ENCODE measurements at places on chromosomes 3 and 15.

DNA sequence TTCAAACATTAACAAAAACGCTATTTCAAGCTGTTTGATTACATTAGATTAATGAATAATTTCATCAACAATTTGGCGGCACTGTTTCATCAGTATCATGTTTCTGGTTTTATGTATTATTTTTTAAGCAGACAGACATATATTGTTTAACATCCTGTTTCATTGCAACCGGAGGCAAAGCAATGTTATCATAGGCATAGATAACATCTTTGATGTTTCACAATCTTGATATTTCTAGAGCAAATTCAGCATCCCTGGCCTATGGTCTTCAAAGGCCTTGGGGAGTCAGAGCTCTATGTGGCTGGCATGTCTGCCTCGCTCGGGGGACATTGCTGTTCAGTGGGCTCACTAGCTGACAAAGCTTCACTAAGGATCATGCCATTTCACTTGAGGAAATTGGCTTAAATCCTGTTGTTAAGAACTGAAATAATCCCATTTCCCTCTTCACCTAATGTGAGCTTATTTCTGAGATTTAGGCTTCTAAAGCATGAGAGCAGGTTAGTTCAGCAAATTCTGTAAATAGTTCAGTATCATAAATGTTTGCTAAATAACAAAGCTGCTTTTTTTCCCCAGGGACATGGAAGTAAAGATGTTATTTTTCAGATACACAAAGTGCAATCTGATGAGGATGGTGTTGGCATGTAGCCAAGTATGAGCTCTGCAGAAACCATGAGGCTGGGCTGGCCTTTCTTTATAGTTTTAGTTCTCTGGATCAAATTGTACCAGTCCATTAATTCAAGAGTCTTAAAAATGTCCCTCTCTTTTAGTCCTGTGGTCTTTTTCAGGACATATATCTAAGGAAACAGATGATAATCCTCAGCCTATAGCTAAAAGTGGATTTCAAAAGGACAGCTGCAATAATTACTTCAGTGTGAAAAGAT is 941.4 kb downstream of the PLOD2 start:
- DNase-seq: no peak

DNA sequence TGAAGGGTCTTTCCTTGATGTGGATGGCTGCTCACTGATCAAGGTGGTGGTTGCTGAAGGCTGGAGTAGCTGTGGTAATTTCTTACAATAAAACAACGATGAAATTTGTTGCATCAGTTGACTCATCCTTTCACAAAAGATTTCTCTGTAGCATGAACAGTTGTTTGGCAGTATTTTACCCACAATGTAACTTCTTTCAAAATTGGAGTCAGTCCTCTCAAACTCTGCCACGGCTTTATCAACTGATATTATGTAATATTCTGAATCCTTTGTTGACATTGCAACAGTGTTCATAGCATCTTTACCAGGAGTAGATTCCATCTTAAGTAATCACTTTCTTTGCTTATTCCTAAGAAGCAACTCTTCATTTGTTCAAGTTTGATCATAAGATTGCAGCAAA is 252.6 kb downstream of the UBE2E2 start:
- DNase-seq: no peak

- DNase-seq: no peak
Observed at GRCh38 chr3:176395240-176395639, 802.0 kb downstream of the TBL1XR1 start.

GRCh38 chr3:127775398-127776109 is 46.8 kb downstream of the MGLL start:
- DNase-seq: no peak

- DNase-seq: no peak
Observed at GRCh38 chr3:43034200-43034599, 55.1 kb downstream of the GASK1A start.

- DNase-seq: no peak
Observed at GRCh38 chr3:63976161-63976871, 47.0 kb downstream of the PSMD6 start.

GRCh38 chr3:171258316-171258715 is 201.9 kb downstream of the TNIK start:
- no peak for DNase-seq

DNA sequence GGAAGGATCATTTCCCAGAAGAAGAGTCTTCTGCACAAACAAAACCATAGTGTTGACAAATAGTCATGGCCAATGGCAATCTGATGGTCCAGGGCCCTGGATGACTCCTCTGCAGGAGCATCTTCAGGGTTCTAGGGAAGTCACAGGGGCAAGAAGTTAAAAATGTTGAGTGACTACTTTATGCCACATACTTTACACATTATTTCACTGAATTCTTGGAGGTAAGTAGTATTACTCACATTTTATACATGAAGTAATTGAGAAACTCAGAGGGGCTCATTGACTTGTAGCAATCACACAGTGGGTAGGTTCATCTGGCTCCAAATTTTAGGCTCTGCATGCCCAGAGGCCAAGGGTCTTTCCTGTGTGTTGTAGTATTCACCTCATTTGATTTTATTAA is 430.2 kb upstream of the MCTP2 start:
- DNase-seq: no peak

DNA sequence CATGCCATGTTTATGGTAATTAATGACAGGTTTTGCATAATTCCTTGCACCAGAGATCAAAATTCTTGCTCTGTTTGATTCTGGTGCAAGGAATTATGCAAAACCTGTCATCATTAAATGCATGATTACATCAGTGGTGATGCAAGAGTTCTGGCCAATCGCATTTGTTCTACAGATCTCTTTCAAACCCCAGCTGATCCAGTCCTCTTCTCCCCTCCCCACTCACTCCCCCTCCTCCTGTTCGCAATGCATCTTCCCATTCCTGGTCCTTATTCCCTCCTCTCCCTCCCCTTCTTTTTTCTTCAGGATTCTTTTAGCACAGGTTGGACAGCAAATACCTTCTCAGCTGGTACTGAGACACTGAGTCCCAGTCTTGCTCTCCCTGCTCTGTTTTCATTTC is 82.1 kb downstream of the GABRB3 start:
- DNase-seq: no peak

- DNase-seq: no peak
Observed at GRCh38 chr3:195259154-195259474, 11.8 kb downstream of the XXYLT1 start.

- DNase-seq: no peak
Observed at GRCh38 chr3:78645628-78646310, 1122.0 kb downstream of the ROBO1 start.

- DNase-seq: no peak
Observed at GRCh38 chr3:129261894-129262293, 12.5 kb downstream of the COPG1 start.

GRCh38 chr3:149826636-149827035 is 13.6 kb downstream of the RNF13 start:
- DNase-seq: no peak

DNA sequence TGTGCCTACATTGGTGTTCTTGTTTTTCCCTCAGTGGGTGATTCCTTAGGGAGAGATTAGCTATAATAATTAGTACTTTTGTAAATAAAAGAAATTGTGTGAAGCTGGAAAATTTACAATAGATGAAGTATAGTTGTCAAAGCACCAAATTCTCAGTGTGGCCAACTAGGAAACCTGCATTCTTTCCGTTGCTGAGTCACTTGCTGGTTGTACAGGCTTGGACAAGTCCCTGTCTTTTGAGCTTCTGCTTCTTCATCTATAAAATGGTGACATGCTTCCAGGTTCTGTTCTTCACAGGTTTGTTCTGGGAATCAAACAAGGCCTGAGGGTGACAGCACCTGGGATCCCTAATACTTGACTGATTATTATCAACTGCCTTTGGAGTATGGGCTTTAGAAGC is 184.1 kb upstream of the HES1 start:
- DNase-seq: no peak

GRCh38 chr3:105845488-105845887 is 23.3 kb downstream of the CBLB start:
- no peak for DNase-seq

GRCh38 chr3:173650596-173650995 is 253.1 kb downstream of the NLGN1 start:
- DNase-seq: no peak

DNA sequence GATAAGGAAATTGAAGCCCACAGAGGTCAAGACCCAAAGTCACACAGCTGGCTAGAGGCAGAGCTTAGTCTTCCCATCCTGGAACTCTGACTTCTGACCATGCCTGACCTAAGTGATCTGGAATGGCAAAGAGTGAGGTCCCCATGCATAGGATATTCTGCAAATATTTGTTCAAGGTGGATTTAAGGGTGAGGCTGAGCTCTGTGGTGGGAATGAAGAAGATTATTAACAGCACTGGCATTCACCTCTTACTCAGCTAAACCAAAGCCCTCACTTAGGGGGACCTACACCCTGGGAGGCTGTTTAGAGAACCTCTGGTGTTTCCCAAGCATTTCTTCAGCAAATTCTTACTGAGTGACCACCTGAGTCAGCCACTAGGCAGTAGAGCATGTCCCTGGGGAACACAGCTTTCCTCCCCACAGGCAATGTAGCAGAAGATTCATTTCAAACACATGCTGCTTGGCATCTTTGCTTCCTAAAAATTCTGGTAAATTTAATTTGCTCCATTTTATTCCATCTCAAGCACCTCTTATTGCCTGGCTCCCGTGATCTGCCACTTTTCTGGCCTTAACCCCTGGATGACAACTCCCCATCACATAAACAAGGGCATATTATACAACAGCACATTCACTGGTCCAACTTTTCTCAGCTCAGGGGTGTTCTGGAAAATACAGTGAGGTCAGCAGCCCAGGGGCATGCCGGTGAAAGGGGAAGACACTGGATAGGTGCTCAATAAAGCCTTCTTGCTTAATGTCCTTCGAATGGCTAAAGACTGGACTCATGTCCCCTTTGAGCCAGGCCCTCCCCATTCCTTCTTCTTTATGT is 176.0 kb downstream of the ABHD5 start:
- DNase-seq: no peak

DNA sequence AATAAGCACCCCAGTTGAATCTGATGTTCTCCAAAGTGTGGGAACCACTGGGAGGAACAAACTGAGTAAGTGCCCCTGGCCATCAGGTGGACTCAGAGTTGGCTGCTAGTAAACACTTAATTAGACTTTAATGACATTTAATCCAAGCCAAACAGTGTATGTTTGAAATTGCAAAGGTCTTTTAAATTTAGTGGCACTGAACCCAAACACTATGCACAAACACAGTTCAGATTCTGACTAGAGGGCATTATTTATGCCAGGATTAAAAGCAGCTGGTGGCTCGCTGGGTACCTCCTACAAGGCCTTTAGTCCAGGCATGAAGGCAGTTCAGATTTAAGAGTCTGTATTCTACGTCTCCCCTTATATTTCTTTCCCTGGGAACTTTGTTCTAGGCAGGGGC is 264.8 kb downstream of the CLSTN2 start:
- no peak for DNase-seq

- no peak for DNase-seq
Observed at GRCh38 chr15:36254426-36254825, 325.0 kb upstream of the CDIN1 start.

DNA sequence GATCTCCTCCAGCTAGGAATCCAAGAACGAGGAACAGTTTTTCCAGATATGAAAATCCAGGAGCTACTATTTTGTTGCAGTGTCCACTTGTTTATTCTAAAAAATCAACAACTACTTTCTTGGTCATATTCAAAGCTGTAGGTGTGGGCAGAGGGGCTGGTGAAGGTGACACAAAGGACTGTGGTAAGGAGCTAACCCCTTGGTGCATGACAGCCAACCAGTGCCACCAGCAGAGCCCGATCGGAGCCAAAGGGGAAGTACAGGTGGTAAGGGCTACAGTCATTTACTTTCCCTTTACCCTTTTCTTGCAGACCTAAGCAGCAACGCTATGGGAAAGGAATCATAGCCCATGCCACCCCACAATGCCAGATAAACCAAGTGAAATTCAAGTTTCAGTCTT is 30.7 kb downstream of the PLA1A start:
- DNase-seq: peak; percentile 5

DNA sequence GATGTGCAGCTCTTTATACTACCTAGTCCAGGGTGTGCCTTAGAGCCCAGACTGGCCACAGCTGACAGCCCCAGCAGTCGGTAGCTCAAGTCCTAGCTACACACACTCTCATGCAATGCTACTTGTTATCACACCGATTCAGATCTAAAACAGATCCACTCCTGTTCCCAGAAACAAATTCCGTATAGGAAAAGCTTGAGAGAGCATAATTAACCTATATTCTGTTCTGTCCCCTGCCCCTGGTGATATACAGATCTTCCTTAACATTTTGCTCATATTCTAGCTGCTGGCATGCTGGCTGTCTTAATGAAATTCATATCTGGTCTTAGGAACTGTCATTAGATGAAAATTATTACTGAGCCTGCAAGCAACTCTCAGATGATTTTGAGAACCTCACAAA is 204.3 kb downstream of the SOX2 start:
- DNase-seq: no peak

GRCh38 chr3:72993391-72993790 is 3.2 kb upstream of the PPP4R2 start:
- DNase-seq: no peak

DNA sequence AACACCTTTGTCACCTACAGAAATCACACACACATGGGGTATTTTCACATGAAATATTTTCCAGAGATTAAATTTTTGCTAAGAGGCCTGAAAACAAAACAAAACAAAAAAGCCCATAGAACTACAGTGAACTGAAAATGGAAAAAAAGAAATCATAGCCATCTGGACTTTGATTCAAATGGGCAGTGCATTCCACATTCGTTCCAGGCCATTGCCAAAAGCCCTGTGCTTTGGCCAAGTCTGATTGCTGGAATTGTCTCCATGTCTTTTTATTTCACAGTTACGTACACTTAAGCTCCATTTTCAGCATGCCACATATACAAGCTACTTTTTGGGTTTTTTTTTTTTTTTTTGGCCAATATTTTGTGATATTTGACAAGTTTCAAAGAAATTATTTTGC is 47.1 kb downstream of the TFG start:
- no peak for DNase-seq

- DNase-seq: no peak
Observed at GRCh38 chr3:46089237-46090011, 62.1 kb upstream of the XCR1 start.

DNA sequence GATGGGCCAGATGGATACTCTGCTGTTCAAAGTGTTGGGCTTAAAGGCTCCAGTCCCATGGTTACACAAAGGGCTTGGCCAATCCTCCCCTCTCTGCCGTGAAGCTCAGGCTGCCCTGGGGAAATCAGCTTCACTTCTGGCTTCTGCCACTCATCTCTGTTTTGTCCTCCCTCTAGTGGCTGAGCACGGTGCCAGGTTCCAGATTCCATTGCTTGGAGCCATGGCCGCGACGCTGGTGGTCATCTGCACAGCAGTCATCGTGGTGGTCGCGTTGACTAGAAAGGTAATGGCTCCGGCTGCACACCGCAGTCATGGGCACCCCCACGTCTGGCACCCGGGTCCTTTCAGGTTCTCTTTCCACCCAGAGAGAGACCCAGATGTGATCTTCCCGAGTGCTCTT is 5.6 kb downstream of the TIGIT start:
- no peak for DNase-seq
